Parietal lobe (tissue), 2 donors: ENCODE measurements at places on chromosomes 5 and 9. TPM values are rescaled to one million over a fixed set of nuclear protein-coding genes. Genes with fewer than 3 reads are reported as not detected.

The FOXD4L6 gene
- 1.3 TPM for total RNA-seq

The PCDHB5 gene
- total RNA-seq, result 16.3 TPM

The ORM2 gene
- not detected for total RNA-seq

The ASPN gene
- total RNA-seq, result 1.3 TPM

The HTR4 gene
- 0.31 TPM for total RNA-seq

The CENPH gene
- total RNA-seq, result 11.9 TPM

The EGFL7 gene
- 12.8 TPM for total RNA-seq

The DRD1 gene
- total RNA-seq, result 3.4 TPM

The IFNB1 gene
- total RNA-seq, result not detected

The SV2C gene
- total RNA-seq, result 1.9 TPM

The CYFIP2 gene
- total RNA-seq, result 186 TPM

The ADAMTS2 gene
- total RNA-seq, result 1.9 TPM

The IARS1 gene
- 183 TPM for total RNA-seq

The ADGRD2 gene
- total RNA-seq, result not detected

The GABRA1 gene
- 17.2 TPM for total RNA-seq

The TXNDC8 gene
- total RNA-seq, result not detected

The FRRS1L gene
- 85.4 TPM for total RNA-seq

The CSF2 gene
- total RNA-seq, result not detected

The C5 gene
- total RNA-seq, result 12.2 TPM

The STC2 gene
- 1.9 TPM for total RNA-seq

The COL23A1 gene
- total RNA-seq, result 0.94 TPM

The NCS1 gene
- 150 TPM for total RNA-seq

The MPDZ gene
- 70.4 TPM for total RNA-seq
